ENCODE measurements at places on chromosomes 5 and 9.

- no peak for DNase-seq
Measured at GRCh38 chr5:171794470-171794960, 8.9 kb downstream of the SMIM23 start.

DNA sequence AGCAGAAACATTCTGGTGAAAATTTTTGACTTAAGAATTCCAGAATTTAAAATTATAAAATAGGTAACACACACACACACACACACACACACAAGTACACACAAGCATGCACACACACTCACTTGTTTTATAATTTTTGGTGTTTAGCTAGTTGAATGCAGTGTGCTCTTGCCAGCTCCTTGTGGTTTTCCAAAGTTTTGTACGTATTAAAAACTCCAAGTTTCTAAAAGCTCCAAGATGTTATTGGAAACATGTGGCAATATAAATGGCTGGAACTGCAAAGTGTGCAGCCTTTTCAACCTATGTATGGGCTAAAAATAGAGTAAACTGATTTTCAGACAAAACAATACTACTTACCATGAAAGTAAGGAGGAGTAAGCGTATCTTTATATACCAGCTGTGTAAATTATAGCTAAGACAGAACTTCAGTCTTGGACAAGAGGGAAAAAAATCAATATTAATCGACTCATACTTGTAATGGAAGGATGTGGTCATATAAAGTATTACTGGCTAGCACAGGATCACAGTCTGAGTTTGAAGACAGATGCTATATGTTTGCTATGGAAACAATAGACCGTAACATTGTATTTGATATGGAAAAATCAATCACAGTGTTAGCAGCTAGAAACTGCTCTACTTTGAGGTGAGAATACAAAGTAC lies 727.1 kb upstream of the GRAMD2B start:
- DNase-seq: no peak

DNA sequence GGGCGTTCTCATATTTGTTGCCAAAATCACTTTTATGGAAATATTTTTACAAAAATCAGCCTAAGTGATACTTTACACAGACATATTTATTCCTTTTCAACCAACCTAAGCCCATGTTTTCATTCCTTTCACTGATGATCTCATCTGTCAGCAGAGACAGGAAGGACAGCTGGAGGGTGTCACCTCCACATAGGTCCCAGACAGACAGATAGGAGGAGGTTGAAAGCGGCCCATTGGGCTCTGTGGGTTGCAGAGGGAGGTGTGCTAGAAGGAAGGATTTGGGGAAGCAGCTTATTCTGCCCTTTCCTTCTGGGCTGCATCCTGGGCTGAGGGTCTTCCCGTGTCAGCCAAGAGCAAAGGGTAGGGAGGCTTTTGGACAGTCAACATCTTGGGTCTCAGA lies 26.0 kb upstream of the SEMA4D start:
- peak; percentile 58 for DNase-seq

- no peak for DNase-seq
Measured at GRCh38 chr9:37917313-37917731, 13.4 kb upstream of the SLC25A51 start.

GRCh38 chr9:113520109-113520642 lies 56.6 kb downstream of the RGS3 start:
- DNase-seq: peak; percentile 62

GRCh38 chr5:106374956-106375355 lies 1295.8 kb downstream of the EFNA5 start:
- DNase-seq: no peak

GRCh38 chr9:34994260-34994899 lies 4.8 kb downstream of the DNAJB5 start:
- no peak for DNase-seq

GRCh38 chr9:128372188-128372641 lies 1.0 kb downstream of the URM1 start:
- DNase-seq: no peak

DNA sequence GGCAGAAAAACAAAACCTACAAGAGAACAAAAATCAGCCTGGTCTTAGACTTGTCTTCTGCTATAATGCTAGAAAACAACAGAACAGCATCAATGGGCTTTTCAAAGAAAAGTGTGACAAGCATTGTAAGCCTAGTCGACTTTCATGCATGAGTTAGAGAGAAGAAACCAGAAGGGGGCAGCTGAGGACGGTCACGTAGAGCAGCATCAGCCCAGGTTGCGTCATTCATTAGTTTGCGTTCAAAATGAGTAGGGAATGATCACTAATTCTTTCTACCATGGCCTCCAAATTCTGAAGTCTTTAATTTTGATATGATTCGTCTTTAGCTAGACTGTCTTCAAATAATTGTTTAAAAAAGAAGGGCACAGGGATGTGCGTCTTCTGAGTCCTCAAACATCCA lies 4.7 kb upstream of the ISCA1 start:
- no peak for DNase-seq

GRCh38 chr9:136597141-136597885 lies 51.5 kb upstream of the NOTCH1 start:
- no peak for DNase-seq

DNA sequence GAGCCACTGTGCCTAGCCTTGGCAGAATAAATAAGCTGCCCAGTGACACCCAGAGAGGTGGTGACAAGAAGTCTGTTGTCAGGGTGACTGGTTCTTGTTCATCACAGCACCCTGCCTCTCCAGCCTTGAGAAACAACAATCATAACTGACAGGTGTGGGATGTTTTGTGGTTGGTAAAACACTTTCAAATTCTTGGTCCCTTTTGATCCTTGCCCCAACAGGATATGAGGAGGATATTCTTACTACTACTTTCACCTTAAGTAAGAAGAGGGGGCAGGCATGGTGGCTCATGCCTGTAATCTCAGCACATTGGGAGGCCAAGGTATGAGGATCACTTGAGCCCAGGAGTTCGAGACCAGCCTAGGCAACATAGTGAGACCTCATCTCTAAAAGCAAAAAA lies 14.2 kb upstream of the FRRS1L start:
- peak; percentile 48 for DNase-seq

Data from CD4-positive, alpha-beta memory T cell (primary cell).